ENCODE measurements at places on chromosomes 6 and 20.

DNA sequence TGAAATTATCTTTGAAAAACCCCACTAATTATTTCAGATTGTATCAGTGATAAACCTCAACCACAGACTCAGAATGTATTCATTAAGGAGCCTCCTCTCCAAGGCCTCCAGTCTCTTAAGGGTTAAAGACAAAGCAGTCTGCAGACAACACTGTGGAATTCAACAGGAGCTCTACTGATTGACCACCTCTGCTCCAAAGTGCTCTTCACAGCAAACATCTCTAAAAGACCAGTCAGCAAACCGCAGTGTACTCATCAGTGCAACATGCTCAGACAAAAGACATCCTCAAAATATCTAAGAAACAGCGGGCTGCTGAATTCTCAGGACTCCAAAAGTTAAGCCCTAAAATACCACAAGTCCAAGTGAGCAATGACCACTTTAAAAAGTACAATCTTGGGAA lies 42.0 kb downstream of the UQCC1 start:
- no peak for DNase-seq

DNA sequence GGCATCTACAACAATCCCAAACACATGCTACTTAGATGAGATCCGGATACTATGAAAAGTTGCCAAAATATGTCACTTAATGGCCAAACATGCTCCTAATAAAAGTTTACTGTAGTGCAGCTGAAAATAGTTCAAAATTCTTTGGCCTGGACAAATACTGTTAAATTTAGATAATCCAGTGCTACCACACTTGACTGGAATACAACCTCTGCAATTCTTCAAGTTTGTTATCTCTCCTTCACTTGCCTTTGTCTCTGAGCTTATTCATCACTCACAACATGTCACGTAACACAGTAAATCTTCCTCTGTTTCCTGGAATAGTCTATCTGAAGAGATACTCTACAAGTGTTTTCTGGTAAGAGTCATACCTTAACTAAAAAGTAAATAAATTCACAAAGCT lies 10.5 kb upstream of the PLN start:
- no peak for DNase-seq

GRCh38 chr20:22248051-22248667 lies 336.2 kb downstream of the FOXA2 start:
- DNase-seq = no peak

DNA sequence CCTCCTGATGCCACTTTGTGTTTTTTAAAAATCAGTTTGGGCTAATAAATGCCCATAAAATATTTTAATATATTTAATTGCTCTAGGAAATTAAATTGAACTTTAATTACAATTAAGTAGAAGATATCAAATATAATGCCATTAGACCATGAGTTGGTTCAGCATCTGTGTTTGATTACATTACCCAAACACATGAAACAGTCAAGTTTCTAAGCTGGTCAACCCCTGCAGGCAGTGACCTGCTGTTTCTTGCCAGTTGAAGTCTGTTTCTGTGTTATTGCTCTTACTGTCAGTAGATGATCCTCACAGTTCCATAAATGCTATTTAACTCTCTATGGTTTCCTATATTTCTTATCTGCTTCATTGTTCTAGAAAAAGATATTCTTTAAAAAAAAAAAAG lies 9.7 kb upstream of the TENT5A start:
- DNase-seq = no peak

DNA sequence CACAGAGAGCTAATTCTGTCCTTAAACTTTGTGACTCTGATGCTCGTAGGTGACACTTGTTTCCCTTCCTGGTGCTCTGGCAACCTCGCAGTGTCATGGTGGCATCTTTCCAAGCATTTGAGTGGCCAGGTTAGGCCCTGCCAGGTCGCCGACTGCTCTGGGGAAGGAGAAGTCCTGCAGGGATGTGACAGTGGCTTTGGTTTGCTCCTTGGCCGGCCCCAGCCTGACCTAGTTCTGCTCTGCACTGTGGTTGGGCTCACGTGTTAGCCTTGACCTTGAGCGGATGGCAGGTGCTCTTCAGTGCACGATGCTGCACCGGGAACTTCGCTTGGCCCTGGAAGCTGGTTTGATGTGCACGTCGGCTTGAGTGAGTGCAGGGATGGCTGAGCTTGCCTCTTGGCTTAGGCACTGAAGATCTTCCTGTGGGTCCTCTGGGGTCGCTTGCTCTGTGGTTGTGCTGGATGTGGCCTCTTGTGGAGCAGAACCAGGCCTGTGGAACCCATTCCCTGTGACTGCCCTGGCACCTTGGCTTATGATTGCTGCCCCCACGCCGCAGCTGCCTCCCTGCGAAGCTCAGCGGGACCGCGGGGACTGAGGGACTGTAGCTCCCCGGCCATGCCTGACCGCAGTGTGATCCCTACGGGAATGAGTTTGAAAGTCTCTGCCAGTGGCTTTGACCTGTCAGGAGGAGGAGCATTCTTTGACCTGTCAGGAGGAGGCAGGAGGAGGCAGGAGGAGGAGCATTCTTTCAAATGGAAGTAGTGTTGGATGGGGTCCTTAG lies 8.7 kb downstream of the OSBPL2 start:
- DNase-seq = no peak

GRCh38 chr6:119960456-119960855 lies 610.9 kb upstream of the MAN1A1 start:
- no peak for DNase-seq

GRCh38 chr6:68635412-68635705 lies 277 bp downstream of the ADGRB3 start:
- DNase-seq = no peak

GRCh38 chr6:149761438-149761837 lies 11.9 kb downstream of the PCMT1 start:
- DNase-seq = no peak

DNA sequence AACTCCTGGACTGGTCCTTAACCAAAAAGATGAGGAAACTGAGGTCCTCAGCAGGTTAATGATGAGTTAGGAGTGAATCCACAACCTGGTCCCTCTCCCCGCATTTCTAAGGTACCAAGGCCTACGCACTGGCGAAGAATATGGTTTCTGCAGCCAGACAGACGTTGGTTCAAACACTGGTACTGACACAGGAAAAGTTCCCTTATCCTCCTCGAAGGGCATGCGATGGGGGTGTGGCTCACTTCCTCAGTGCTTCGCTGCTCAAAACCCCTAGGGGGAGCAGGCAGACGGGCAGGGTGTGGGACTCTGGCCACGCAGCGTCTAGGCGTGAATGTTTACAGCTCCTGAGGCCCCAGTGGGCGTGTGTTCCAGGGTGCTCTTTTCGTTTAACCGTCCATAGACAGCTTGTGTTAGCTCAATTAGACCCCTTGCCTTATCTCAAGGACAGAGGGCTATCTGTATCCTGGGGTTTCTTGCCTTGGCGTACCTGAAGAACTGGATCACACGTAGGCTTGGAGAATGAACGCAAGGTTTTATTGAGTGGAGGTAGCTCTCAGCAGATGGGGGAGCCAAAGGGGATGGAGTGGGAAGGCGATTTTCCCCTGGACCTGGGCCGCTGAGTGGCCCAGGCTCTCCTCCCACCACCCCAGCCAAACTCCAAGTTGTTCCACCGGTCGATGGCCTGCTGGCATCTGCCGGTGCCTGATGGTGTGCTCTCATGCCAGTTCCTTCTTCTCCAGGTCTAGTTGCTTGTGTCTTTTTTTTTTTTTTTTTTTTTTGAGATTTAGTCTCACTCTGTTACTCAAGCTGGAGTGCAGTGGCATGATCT lies 31.8 kb upstream of the PTPN1 start:
- DNase-seq = peak; percentile 12

DNA sequence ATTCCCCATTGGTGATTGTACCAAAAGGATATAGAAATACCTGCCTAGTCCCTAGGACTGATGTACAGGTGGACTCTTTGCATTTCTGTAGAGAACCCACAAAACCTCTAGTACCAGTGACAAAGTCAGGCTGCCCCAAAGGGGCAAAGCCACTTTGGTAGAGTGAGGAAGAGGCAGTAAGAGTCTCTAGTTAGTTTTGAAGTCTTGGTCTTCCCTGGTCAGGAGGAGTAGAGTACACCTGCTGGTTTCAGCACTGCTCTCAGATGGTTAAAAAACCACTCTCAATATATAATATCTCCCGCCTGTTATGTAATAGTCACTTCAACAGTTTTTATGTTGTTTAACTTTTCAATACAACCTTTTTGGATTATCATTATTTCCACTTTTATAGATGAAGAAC lies 344.9 kb downstream of the CDKAL1 start:
- DNase-seq = no peak

DNA sequence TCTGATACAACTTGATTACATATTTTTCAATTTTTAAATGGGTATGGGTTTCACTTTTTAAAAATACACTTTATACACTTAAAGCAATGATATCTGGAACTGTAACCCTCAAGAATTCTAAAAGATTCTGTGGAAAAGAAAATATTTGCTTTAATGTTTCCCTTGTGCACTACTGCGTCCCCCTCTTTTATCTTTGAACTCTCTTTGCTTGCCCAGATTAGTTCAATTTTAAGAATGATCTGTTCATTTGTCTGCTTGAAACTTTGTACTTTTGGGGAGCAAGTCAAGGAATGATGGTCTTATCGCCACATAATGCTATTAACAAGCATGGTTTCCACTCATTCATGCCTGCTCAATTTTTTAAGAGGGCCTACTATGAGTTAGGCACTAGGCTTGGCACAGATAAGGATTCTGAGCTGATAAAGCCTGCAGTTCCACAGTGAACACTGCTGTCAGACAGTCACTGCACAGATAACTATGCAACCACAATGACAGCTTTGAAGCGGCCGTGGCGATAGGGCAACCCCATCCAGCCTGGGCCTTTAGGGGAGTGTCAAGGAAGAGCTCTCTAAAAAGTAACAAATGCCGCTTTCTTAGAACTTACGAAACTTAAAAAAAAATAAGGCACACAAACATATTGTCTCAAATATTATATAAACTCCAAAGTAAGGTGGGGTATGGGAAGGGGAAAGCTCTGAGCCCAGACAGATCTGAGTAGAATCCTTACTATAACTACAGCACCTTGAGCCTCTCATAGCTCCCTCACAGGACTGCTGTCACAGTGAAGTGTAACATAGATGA lies 29.7 kb downstream of the FYN start:
- DNase-seq = no peak

GRCh38 chr6:70590400-70590799 lies 23.7 kb downstream of the SDHAF4 start:
- DNase-seq = no peak

DNA sequence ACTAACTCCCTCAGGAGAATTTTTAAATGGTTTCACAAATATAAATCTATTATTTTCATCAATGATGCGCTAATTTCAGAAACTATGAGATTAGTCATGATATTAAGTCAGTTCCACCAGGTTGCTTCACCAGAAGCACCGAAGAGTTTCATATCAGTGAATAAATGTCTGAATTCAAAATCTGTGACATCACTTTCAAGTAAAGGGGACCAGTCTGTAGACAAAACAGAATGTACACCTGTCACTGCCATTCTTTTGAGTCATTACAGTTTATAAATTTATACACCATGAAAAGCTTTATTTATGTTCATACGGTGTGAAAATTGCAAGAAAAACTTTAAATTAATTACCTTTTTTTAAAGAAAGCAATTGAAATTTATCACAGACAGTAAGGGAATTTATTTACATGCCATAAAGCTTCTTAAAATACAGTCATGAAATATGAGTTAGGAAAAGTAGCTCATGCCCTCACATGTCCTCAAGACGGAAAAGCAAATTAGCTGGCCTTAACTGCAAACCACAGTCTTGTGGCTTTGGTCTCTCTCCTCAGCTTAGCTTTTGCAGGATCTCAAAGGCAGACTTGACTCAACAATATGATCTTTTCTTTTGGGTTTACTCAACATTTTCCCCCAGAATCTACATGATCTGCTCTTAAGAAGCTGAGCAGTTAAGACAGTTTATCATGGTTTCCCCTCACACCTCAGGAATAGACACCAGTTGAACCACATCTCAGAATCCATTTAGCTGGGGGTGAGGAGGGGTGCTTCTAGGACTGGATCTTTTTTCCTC lies 177.7 kb upstream of the MCHR2 start:
- DNase-seq = no peak

DNA sequence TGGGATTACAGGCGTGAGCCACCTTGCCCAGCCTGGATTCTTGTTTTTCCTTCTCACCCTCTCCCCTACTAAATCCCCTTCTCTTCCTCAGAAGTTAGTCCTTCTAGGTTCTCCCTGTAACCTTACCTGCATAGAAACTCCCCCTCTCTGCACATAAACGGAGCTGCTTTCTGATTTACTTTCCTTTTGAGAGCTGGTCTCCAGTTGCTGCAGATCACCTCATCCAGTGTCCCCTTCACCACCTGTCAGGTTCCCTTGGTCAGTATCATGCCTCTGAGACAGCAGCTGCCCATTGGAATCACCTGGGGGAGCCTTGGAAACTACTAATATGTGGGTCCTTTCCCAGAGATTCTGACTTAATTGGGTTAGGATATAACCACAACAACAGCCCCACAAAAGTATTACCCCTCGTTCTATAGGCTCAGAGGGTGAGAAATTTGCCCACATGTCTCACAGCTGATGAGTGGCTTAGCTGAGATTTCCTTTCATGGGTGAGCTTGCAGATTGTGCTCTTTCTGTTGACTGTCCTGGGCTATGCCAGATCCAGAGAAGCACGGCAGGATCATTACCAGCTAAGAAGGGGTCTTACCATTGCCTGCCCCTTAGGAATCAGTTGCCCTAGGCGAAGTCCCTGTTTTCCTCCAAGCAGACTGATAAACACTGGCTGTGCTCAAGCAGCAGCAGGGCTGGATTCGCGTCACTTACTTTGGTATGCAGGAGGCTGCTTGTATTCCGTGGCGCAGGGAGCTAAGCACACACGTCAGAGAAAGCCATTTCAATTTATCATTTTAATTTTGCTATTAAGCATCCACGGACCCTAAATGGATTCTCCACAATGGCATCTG lies 51.3 kb downstream of the AKAP12 start:
- no peak for DNase-seq

GRCh38 chr6:106134087-106134770 lies 48.1 kb downstream of the PRDM1 start:
- DNase-seq = no peak

- no peak for DNase-seq
Observed at GRCh38 chr6:24887545-24888140, 48.1 kb downstream of the RIPOR2 start.

GRCh38 chr6:52534966-52535390 lies 41.9 kb downstream of the TRAM2 start:
- no peak for DNase-seq

- DNase-seq = no peak
Observed at GRCh38 chr6:11460001-11460668, 77.4 kb upstream of the TMEM170B start.

- DNase-seq = no peak
Observed at GRCh38 chr20:60877071-60877857, 374.8 kb upstream of the CDH4 start.

- no peak for DNase-seq
Observed at GRCh38 chr20:34979366-34980153, 23.9 kb downstream of the MYH7B start.

DNA sequence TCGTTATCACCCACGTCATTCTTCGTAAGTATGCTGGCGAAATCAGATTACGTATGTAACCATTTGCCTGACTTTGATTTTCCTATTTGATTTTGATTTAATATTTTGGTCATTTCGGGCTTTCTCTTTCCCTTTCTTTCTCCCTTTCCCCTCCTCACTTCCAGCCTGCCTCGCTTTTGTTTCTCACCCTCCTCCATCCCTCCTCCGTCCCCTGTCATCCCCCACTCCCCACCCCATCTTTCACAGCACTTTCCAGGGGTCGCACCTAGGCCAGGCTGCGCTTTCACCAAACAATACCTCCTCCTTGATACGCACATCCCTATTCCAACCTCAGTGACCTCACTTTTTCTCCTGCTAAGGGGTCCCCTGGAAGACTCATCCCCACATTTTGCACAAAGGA lies 194.6 kb upstream of the SNX9 start:
- DNase-seq = no peak

Measured in DMS 273 treated with DMSO at 0.1 percent for 48 hours (cell line).